NCI-H2029 (cell line): ENCODE measurements at places on chromosomes 2 and 18.

- no peak for DNase-seq
Measured at GRCh38 chr18:64379662-64380061, 230.8 kb upstream of the LINC00305 start.

DNA sequence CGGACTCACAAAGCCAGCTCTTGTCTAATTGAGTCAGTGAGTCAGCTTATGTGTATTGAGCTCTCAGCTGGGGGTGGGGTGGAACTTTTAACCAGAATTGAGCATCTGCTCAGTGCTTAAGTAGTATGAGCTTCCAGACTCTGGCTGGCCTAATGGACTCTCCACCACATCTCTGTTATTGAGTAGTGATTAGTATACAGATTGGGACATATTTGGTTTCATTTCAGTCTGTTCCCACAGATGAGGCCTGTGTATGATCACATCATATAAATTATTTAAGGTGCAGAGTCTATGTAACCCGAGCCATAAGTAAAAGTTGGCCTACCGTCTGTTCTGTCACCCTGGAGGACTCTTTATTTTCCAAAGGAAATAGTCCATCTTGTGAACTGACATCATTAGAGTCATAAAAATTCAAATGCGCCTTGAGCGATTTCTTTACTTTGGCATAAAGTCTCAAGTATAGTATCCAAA, 152.1 kb downstream of the THSD7B start:
- DNase-seq = no peak

GRCh38 chr18:34159691-34160185, 65.0 kb downstream of the NOL4 start:
- peak; percentile 18 for DNase-seq

DNA sequence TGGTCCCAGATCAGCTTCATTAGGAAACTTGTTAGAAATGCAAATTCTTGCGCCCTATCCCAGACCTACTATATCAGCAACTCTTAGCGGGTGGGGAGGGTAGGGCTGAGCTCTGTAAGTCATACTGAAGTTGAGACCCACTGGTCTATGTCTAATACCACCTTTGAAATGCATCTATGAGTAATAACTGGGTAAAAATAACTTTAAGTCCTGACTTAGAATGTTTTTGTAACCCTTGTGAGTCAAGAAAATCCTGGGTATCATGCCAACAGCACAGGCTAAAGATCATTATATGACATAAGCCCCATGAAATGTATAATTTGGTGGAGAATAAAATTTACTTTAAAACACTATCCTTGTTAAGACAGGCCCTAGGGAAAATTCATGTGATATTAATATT, 41.4 kb downstream of the PRKD3 start:
- DNase-seq = no peak

DNA sequence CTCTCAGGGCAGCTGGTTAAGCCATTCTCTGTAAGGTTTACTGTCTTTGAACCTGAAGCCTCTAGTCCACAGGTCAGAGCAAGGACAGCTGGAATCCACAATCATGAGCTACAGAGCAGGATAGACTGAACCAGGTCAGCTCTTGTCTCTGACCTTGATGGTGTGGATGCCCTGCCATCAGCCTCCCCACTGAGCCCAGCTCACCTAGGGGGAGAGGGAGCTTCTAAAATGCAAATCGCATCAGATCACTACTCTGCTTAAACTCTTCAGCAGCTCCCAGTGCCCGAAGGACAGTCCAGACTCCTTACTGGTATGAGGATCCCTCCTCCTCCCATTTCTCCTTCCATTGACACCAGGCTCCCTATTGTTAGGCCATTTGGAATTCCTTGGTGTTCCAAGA, 255.3 kb upstream of the CCDC68 start:
- DNase-seq = no peak

DNA sequence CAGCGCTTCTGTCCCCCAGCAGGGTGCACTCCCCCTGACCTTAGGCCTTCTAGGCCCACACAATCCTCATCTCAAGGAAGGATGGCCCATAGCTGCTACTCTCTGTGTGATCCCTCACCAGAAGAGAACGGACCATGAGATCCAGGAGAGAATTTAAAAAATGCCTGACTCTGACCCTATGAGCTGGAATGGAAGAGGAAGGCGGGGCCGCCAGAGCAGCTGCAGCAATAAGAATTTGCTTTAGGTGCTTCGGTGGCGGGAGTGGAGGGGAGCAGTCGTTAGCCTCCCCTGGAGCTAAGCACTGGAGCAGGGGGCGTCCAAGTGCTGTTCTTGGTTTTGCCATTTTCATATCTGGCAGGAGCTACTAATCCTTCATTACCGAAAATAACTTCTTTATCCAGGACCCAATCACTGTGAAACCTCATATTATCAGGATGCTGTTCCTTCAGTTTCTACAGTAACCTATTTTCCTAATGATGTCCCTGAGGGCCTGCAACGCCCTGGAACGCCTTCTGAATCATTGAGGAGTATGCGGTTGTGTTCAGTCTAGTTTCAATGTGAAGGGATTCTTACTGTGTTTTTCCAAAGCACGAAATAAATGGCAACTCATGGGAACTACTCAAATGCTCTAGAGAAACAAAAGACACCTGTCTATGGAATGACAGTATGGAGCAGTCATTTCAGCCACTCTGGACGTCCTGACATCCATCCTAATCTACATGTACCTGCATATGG, 105.1 kb upstream of the SIX2 start:
- DNase-seq = no peak

- no peak for DNase-seq
Measured at GRCh38 chr2:55985406-55985805, 61.8 kb upstream of the EFEMP1 start.

- DNase-seq = no peak
Measured at GRCh38 chr2:3958969-3959368, 255.6 kb downstream of the DCDC2C start.
